ENCODE measurements at places on chromosomes 12 and 14.
A peak's percentile ranks its signal among the peaks of the same experiment; 100 is the strongest.

DNA sequence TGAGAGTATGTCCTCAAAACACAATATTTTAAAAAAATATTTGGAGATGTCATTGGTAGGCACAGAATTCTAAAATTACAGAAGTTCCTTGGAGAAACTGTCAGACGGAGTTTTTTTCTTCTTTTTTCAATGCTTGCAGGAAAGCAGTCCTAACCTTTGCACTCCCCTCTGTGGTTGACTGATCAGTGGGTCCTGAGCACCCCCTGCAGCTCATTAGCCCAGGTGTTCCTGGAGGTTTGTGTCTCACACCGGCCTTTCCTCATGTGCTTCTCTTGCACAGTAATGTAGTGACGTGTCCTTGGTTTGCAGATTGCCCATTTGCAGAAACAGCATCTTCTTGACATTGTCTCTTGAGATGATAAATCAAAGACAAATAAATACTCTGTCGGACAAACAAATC lies 513.0 kb downstream of the TMEM121 start:
- peak; percentile 79 for DNase-seq

- DNase-seq: no peak
These were observed 13.6 kb upstream of the ACVR1B start for GRCh38 chr12:51937926-51938325.

DNA sequence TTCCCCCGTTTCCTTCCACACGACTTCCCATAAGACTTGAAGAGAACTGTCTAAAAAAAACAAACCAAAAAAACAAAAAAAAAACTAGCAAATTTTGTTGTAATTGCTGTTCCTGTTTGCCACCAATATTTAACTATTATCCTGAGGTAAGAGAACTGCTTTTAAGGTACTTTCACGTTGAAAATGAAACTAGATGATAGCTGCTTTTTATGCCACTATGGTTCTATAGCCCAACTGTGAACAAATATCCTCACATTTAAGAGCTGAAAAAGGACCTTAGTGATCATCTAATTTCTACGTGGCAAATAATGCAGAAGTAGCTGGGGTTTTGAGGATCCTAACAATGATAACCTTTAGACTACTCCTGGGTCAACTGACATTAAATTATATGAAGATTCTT lies 98.6 kb downstream of the TAOK3 start:
- DNase-seq: no peak

GRCh38 chr12:89305373-89305772 lies 46.9 kb downstream of the DUSP6 start:
- no peak for DNase-seq

DNA sequence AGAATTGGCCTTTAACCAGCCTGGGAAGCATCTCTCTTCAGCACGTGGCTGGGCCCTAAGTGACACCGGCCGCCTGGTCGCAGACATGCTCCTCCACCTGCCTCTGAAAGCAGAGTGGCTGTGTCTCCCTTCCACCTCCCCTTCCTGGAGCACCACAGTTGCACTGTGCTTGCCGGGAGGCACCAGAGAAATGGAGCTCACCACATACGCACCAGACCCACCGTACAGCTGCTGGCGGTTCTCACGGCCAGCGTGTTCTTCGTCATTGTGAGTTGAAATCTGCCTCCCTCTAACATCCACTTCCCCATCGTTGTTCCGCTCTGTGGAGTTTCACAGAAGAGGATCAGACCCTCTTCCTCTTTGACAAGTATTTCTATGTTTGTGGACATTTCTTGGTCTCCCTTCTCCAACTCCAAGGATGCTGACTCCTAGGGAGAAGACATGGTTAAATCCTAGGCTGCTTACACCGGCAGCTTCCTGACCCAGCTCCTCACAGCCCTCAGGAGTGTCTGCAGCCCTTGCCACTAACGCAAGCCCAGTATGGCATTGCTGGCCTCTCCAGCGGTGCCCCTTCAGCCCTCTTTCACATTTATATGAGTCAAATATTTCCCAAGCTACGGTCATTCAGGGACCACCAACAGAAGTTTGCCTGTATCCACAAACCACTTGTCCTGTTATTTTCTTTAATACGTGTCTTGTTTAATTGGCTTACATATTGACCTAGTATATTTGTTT lies 11.5 kb upstream of the KRT5 start:
- no peak for DNase-seq

- DNase-seq: no peak
These were observed 196.3 kb downstream of the TRHDE start for GRCh38 chr12:72468505-72468904.

- peak; percentile 37 for DNase-seq
These were observed 498.4 kb downstream of the RMST start for GRCh38 chr12:97960741-97961608.

- no peak for DNase-seq
These were observed 75.4 kb downstream of the TAOK3 start for GRCh38 chr12:118297284-118297683.

GRCh38 chr14:36844443-36845195 lies 183.0 kb downstream of the PAX9 start:
- DNase-seq: no peak

- DNase-seq: peak; percentile 67
These were observed 27.6 kb downstream of the BHLHE41 start for GRCh38 chr12:26097046-26097878.

DNA sequence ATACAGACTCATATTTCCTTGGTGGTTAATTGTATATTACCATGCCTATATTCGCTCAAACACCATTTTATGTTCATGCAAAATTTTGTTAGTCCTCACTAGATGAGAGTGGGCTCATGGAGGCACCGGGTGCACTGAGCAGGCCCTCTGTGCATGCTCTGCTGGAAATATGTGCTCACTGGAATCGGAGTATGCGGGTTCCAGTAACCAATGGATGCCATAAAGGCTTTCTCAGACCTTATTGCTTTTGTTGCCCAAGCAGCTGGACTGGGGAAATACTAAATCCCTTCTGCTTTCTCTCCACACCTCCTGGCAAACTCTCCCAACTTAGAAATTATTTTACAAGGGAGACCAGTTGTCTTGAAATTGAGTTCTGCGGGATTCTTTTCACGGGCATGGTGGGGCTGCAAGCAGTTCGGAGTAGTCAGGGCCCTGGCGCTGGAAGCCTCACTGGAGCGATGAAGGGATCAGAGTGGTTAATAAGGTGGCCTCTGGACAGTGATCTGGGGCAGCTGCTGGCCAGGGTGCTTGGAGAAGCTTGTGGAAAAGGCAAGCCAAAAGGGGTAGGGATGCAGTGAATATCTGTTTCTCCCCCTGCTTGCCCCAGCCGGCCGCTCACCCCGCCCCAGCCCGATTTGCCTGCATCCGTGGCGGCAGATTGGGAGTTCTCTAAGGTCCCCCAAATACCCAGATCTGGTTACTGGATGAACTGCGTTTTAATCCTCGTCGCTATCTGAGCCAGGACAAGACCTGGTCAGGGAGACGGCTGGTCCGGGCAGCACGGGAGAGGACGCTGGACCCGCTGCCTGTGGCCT lies 7.4 kb upstream of the HOXC6 start:
- no peak for DNase-seq

DNA sequence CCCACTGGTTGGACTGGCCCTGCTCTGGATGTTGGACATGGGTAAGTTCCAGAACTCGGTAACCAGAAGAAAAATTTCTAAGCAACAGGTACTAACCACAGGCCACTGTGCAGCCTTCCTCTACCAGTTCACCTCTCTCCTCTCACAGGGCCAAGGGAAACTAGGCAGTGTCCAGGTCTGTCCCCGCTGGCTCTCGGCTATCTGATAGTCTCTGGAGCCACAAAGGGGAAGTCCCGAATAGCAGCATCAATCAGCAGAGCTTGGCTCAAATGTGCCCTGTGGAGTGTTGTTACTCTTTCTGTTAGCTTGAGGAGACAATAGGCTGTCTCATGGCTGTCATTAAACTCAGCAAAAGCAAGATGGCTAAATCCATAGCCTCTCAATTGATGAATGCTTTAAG lies 73.2 kb downstream of the TSPAN11 start:
- DNase-seq: no peak

DNA sequence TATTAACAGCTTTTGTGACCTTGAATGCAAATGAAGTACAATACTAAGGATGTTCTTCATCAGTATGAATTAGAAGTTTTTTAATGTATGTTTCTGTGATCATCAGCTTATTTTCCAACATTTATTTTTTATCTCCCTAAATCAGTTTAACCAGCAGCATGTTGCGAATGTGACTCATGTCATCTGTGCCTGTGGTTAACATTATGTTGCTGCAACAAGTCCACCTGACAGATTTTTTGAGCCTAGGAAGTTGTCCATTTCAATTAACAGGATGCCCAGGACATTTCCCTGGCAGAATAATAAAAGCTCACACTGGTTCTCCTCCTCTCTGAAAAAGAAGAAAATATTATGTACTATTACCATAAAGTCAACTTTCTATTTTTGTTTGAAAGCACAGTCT lies 155.5 kb downstream of the SYT1 start:
- DNase-seq: no peak

- no peak for DNase-seq
These were observed 8.9 kb downstream of the TOGARAM1 start for GRCh38 chr14:44970907-44971306.

DNA sequence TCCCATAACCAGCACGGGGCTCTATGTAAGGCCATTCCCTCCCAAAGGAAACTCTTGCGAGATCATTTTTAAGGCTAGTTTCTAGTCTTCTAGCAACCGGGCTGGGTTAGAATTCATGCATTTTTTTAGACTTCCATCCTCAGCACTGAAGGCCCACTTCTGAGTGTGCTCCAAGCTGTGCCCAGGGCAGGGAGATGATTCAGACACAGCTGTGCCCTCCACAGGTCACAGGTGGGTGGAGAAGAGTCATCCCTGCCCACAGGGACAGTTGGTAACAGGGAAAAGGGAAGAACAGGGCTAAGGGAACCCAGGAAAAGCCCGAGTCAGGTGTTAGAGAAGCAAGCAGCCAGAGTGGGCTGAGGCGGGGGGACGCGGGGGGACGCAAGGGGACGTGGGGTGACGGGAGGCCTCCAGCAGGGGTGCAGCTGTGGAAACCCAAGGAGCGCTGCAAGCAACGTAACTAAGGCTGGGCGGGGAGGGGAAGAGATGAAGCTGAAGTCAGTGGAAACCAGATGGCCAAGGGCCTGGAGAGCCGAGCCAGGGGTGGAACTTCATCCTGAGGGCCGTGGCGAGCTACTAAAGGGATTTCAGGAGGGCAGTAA lies 27.2 kb upstream of the PPP2R5C start:
- DNase-seq: no peak

- no peak for DNase-seq
These were observed 561.5 kb downstream of the TMEM121 start for GRCh38 chr14:106087837-106088236.

DNA sequence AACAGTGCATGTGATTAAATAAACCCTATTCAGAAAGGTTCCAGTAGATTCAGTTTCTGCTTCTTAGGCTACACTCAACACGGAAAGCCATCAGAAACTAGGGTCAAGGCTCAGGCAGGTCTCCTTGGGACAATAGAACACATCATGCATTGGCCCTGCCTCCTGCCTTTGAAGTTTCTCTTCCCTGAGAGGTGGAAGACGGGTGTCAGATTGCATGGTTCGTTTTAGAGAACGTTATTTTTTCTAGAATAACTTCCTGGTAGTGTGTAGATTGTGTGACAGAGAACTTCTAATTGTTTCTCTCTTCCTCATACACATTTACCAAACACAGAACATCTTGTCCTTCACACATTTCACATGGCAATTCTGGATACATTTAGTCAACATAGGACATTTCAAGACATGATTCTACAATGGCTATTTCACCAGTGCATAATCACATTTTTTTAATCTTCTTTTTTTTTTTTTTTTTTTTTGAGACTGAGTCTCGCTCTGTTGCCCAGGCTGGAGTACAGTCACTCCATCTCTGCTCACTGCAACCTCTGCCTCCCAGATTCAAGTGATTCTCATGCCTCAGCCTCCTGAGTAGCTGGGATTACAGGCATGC lies 106.6 kb upstream of the AMN1 start:
- no peak for DNase-seq

DNA sequence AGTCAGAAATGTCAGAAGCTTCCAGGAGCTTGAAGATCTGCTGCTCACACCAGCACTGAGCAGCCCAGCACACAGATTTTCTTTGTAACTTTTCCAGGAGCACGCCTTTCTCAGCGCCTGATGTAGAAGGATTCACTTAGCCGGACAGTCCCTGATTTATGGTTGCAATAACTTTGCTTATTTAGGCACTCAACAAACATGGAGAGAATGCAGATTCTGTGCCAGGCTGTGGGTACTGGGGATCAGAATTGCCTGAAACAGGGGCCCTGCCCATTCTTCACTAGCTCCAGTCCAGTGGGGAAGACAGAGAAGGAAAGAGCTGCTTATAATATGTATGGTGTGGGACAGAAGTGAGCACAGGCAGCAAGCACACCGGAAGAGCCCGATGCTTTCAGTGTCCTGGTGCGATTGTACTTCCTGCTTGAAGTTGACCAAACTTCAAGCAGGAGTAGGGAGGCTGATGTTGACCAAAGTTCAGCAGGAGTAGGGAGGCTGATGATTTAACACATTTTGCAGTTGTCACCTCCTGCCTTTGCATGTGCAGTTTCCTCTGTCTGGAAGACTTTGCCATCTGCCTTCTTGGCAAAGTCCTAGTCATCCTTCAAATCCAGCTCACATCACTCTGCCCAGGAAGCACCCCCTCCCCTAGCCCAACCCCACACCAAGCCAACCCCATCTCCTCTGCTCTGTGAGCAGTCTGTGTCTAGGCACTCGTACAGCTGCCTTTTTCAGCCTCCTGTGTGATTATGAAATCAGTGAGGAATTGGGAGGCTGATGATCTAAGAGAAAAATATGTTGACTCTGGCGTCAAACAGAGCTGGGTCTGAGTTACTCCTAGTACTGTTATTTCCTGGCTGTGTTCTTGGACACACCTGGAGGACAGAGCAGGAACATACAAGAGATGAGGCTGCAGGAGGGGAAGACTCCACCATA lies 12.0 kb upstream of the PRIMA1 start:
- DNase-seq: no peak

GRCh38 chr12:80269803-80270552 lies 170.6 kb downstream of the OTOGL start:
- DNase-seq: no peak

DNA sequence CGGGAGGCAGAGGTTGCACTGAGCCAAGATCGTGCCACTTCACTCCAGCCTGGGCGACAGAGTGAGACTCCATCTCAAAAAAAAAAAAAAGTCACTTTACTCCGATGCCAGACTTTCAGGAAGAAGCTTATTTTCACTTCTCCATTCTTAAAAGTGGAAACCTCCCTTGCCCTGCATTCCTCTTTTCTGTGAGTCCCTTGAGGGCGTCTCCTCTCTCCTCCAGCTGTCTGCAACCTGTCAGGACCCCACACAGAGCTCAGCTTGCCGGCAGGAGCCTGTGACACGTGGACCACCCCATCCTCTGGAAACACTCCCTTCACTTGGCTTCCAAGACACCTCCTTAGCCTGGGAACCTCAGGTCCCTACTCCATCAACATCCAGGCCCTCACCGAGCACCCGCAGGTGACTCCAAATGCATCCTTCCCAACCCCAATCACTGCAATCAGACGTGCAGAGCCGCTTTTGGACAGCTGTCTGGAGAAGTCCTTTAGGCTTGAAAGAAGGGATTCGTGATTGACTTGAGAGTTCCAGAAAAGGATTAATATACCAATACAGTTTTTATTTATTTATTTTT lies 34.3 kb downstream of the SLC15A4 start:
- DNase-seq: no peak

DNA sequence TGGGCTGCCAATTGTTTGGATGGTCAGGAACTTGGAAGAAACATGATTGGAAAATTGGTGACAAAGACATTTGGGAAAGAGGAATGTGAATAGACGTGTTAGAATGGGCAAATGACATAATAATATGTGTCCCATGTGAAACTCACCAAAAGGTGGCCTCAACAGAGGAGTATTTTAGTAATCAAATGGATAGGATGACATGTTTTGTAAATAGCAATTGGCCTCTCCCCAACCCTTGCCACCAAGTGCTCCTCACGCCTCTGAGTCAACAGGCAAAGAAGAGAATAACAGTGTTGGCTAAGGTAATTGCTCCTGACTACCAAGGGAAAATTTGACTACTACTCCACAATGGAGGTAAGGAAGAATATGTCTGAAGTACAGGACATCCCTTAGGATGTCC lies 81.4 kb downstream of the ATXN7L3B start:
- DNase-seq: no peak

All from activated CD4-positive, alpha-beta T cell treated with anti-CD3 and anti-CD28 coated beads for 48 hours (primary cell).